Activated CD8-positive, alpha-beta memory T cell treated with anti-CD3 and anti-CD28 coated beads for 24 hours (primary cell): ENCODE measurements at places on chromosomes 16 and 17.

DNA sequence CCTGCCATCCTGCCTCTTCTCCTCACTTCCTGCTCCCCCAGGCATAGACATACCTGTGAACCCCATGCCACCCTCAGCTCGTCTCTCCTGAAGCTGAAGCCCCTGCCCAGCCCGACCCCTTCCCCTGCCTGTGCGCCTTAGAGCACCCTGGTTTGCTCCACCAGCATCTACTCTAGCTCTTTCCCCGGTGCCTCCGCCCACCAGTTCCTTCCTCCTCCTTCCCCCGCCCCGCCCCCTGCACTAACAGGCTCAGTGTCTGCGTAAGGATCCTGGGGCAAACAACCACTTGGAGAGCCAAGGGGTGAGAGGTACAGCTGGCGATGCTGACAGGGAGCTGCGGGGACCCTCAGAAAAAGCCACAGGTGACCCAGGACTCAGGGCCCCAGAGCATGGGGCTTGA lies 1.9 kb downstream of the GPR142 start:
- DNase-seq = peak; percentile 81

GRCh38 chr17:51435641-51436091 lies 175.3 kb downstream of the UTP18 start:
- DNase-seq = no peak

DNA sequence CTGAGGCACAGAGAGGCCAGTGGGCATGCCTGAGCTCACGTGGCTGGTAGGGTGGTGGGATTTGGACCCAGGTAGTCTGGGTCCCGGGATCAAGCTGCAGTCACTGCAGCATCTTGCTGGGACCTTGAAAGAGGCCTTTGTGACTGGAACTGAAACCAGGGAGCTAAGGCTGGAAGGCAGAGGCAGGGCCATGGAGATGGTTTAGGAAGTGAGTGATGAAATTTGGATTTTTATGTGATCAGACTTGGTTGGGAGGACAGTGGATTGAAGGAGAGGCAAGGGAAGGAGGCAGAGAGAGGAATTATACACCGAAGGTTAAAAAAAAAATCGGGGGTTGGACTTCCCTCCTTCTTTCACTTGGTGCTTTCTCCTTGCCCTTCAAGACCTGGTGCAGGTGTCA lies 255.4 kb upstream of the CACNG5 start:
- DNase-seq = no peak

DNA sequence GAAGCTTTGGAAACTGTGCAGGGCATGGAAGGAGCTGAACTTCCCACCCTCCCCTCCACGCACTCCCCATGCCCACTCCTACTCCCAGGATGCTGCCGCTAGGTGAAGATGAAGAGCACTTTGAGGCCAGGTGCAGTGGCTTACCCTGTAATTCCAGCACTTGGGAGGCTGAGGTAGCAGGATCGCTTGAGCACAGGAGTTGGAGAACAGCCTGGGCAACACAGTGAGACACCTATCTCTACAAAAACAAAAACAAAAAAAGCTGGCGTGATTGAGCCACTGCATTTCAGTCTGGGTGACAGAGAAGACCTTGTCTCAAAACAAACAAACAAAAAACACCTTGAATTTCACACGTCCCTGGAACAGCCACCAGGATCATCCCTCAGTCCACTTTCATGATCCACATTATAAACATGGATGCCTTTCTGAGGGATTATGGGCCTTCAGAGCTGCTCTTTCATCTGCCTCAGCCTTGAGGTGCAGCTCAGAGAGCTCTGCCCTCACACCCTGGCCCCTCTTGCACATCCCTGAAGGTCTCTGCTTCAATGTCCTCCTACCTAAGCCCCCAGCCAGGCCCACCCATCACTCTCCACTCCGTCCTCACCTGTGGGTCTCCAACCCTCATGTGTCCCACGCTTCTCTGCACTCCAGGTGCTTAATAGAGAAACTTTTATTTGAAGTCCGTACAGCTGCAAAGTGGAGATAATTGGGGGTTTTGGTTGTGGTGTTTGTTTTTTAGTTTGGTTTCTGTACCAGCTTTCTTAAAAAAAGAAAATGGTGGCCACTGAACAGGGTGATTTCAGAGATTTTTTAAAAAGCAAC lies 25.8 kb downstream of the PHB1 start:
- no peak for DNase-seq

DNA sequence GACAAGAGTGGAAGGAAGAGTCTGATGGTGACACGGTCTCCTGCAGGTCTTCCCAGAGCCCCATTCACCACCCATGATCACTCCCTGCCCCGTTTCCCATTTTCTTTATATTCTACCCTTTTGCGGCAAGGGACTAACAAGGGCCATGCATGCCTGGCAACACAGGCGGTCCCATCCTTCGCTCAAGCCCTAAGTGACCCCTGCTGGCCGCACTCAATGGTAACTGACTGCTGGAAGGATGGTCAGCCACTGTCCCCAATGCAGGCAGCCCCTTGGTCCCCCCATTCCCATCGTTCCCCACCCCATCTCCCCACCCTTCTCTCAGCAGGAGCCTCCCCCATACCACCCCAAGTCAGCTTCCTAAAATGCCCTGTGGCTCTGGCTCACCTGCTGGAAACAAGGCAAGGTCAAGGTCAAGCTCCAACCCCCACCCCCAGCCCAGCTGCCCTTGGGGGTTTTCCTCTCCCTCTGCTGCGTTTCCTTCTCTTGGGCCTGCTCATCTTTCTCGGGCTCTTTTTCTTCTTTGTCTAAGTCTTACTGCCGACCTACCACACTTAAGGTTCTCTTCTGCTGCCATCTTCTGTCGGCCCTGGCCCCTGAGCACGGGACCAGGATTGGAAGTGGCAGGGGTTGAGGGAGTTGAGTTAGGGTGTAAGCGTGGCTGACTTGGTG lies 116.0 kb downstream of the RPTOR start:
- DNase-seq = no peak

- DNase-seq = no peak
These were observed 38.6 kb downstream of the NEUROD2 start for GRCh38 chr17:39569126-39569525.

DNA sequence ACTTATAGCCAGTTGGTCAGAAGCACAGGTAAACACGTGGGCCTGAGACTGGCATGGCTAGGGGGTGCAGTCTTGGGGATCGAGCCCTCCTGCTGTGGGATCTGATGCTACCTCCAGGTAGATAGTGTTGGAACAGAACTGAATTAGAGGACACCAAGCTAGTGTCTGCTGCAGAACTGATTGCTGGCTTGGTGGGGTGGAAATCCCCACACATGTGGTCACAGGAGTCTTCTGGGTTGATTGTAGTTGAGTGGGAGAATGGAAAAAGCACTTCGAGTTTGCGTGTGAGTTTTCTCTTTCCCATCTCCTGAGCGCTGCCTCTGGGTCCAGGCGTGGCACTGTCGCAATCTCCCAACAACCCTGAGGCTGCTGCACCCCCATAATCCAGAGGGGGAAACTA lies 8.0 kb upstream of the SPATA32 start:
- DNase-seq = no peak

DNA sequence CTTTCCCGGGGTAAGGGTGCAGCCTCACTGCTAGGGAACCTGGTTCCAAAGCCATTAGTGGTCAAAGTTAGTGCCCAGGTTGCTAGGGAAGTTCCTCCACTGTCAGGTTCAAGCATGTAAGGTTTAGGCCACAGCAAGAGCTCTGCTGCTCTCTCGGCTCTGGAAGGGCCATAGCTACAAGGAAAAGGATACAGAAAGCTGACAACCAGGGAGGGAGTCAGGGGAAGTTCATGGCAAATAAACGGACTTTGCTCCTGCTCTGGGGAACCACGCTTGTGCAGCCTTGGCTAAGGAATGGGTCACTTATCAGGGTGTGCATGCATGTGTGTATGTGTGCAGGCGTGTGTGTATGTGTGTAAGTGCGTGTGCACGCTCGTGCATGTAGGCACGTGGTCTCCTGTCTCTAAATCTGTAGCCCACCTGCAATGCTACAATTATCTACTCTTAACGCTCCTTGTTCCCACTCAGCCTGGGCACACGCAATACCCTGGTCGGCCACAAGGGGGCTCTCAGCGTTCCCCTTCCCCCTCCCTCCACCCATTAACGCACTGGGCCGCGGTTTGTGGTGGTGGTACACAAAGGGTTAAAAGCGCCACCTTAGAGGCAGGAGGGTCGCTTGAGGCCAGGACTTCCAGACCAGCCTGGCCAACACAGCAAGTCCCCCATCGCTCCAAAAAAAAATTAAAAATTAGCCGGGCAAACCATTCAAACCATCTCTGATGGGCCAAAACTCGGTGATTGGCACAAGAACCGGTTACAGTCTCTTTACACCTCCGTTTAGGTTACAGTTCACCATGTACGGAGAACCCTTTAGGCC lies 48.4 kb upstream of the KDM8 start:
- peak; percentile 90 for DNase-seq

DNA sequence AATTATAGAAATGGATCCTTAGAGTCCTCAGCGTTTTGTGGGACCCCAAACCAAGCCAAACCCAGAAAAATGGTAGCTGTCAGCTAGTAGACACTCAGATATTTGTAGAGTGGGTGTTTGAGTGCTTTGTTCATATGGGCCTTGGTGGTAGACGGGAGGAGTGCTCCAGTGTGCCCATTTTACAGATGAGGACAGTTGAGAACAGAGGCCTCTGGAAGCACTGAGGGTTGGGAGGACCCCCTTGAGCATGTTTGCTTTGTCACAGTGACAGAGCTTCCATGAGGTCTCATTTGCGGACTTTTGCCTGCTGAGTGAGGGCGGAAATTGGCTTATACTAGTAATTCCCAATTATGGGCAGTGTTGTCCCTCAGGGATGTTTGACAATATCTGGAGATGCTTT lies 111.7 kb downstream of the ABCC6 start:
- no peak for DNase-seq

GRCh38 chr17:72255481-72255880 lies 134.7 kb downstream of the SOX9 start:
- DNase-seq = no peak

- DNase-seq = no peak
These were observed 19.5 kb downstream of the NUP85 start for GRCh38 chr17:75225016-75225415.

GRCh38 chr17:65047941-65048340 lies 8.6 kb downstream of the GNA13 start:
- no peak for DNase-seq

DNA sequence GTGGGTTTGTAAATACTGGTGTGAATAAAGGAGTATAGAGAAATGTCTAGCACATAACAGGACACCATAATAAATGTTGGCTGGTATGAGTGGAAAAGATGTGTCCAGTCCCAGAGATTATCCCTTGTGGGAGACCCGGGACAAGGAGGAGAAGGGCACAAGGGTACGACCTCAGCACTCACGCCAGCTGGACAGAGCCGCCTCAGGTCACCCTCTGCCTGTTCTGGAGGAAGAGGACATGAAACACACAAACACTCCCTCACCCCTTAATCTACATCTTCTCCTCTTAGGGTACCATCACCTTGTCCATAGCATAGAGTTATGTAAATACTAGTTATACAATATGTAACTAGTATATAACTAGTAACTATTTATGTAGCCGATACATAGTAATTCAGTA lies 26.8 kb downstream of the DYNLL2 start:
- DNase-seq = no peak

- no peak for DNase-seq
These were observed 59.9 kb downstream of the OR1D5 start for GRCh38 chr17:3003296-3004149.

GRCh38 chr16:85524365-85524629 lies 88.8 kb upstream of the GSE1 start:
- DNase-seq = no peak

GRCh38 chr16:62370445-62370844 lies 334.2 kb upstream of the CDH8 start:
- no peak for DNase-seq

DNA sequence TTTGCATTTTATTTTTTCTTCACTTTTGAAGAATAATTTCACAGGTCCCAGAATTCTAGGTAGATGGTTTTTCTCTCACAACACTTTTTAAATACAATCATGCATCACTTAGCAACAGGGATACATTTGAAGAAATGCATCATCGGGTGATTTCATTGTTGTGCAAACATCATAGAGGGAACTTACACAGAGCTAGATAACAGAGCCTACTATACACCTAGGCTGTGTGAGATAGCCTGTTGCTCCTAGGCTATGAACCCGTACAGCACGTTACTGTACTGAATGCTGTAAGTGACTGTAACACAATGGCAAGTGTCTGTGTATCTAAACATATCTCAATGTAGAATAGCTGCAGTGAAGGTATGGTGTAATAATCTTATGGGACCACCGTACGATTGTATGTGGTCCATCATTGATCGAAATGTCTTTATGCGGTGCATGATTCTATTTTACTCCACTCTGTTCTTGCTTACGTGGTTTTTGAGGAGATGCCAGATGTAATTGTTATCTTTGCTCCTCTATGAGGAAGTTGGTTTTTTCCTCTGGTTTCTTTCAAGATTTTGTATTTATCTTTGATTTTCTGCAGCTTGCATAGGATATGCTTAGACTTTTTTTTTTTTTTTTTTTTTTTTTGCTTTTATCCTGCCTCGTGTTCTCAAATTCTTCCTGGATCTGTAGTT lies 35.5 kb upstream of the TMEM92 start:
- no peak for DNase-seq

GRCh38 chr16:9286930-9287329 lies 195.5 kb downstream of the HAPSTR1 start:
- DNase-seq = no peak

DNA sequence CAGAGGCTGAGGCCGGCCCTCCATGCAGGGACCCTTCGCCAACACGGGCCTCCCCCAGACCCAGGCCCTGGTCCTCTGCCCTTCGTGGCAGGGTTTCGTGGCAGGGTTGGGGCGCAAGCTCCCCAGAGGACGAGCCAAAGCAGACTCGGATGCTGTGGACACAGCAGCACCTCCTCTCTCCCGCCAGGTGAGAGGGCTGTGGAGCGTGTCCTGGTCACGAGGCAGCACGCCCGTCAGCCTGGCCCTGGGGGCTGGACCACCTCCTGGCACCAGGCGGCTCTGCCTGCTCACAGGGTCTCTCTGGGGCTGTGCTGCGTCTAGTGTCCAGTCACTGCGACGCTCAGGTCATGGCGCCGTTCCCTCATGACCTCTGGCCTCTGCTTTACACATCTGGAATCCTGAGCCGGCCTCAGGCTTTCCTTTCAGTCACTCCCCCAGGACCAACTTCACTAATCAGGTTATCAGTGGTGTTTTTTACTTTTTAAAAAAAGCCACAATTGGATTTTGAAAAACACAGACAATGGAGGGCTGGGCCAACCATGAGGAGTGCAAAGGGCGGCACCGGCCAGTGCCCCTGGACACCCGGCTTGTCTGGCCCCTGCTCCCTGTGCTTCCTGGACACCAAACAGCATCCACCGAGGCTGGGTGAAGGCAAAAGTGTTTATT lies 5.4 kb downstream of the NDUFAF8 start:
- DNase-seq = no peak

DNA sequence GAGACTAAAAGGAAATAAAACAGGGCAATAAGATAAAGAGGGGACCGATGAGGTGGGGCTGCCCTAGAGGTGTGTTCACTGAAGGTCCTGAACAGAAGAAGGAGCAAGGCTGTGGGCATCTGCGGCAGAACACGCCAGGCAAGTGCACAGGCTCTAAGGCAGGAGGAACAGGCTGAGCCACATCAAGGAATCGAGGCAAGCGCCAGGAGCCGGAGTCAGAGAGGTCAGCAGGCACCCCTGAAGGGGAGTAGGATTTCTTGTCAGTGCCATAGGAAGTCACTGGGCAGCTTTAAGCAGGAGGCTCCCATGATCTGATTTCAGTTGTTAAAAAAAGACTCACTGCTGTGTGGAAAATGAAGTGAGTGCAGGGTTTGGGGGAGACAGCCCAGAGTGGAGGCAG lies 186.5 kb downstream of the KATNIP start:
- DNase-seq = no peak
